ENCODE measurements at places on chromosomes 13 and 19.

- no peak for DNase-seq
Measured at GRCh38 chr13:59012731-59013130, 1151.0 kb downstream of the DIAPH3 start.

- DNase-seq, result no peak
Measured at GRCh38 chr19:58569191-58569942, 3.8 kb downstream of the MZF1 start.

DNA sequence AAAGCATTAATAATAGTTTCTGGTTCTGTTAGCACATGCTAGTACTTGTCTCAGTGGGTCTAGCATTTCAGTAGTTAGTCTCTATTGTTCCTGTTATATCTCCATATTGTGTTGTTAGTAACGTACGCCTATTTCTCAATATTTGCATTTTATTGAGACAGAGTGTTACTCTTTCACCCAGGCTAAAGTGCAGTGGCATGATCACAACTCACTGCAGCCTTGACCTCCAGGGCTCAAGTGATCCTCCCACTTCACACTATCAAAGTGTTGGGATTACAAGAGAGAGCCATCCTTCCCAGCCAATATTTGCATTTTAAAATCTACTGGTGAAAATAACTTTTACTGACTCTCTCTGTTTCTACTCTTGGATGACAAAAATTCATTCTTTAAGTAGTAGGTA lies 154.6 kb upstream of the PRR20A start:
- DNase-seq, result no peak

DNA sequence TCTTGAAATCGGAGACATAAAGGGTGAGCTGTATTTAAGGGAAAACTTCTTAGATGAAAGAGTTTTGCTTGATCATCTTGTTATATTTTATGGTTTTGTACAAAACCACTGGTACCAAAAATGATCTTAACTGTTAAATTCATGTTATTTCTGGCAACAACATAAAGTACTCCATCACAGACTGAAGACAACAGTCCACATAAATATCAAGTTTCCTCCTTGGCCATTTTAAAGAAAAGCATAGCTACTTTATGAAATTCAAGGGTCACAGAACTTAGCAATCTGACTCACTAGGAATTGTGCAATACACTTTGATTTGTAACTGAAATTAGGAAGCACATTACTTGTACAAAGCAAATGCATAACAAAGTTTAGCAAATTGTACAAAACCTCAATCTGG lies 66.3 kb downstream of the TBC1D4 start:
- DNase-seq, result no peak

- no peak for DNase-seq
Measured at GRCh38 chr13:47523771-47524170, 477.3 kb downstream of the SUCLA2 start.

GRCh38 chr19:16361254-16361653 lies 36.6 kb downstream of the KLF2 start:
- DNase-seq, result no peak

GRCh38 chr13:83372786-83373185 lies 509.5 kb downstream of the SLITRK1 start:
- no peak for DNase-seq

DNA sequence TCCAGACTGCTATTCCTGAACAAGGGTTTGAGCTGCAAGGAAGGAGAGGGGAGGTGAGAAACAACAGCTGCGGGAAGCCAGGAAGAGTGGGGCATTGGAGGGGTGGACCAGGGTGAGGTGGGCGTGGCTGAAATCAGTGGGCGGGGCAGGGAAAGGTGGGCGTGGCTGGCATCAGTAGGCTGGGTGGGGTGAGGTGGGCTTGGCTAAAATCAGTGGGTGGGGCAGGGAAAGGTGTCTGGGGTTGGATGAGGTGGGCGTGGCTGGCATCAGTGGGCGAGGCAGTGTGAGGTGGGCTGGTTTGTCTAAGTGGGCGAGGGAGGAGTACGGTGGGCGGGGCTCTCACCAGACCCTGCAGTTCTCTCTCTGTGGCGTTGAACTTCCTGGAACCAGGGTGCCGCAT lies 87.6 kb downstream of the MUC16 start:
- DNase-seq, result no peak
